Activated CD4-positive, alpha-beta T cell treated with anti-CD3 and anti-CD28 coated beads, Interleukin-2, amount 50 U/mL, for 48 hours (primary cell): ENCODE measurements at places on chromosomes 5 and 9.

GRCh38 chr5:152592416-152592815 lies 187.3 kb upstream of the NMUR2 start:
- no peak for DNase-seq

DNA sequence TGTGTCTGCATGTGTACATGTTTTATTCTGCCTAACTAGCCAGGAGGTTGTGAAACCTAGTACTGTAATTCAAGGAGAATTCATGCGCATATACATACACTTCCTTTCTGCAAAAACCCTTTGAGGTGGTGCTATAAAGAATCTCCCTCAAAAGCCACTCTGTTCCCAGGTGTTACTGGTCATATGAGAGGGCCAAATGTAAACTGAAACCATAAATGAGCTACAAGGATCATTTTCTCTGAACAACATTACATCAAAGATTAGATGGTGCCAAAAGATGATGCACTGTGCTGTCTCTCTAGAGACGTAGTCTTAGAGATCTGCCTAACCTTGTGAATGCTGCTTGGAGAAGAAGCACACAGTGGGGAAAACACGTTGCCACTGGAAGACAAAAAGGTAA lies 15.7 kb downstream of the NREP start:
- no peak for DNase-seq

GRCh38 chr5:129243039-129243438 lies 148.5 kb downstream of the ISOC1 start:
- no peak for DNase-seq

- no peak for DNase-seq
Observed at GRCh38 chr9:108961151-108961550, 27.0 kb downstream of the ABITRAM start.

DNA sequence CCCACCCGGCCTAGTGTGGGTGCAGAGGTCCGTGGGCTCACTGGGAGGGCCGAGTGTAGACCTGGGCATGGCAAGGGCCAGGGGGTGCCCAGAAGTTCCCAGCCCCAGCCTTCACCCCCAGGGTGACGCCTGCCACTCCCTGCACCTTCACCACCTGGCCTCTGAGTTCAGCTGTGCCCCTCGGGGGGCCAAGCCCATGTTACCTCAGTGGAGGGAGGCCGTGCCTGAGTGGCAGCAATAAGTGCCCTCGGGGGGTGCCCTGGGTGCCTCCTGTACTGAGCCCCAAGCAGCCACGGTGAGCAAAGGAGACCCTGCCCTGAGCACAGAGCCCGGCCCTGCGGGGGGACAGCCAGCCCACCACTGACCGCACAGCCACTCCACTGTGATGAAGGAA lies 10.3 kb upstream of the FCN2 start:
- no peak for DNase-seq

- peak; percentile 59 for DNase-seq
Observed at GRCh38 chr5:431001-431710, 11.8 kb upstream of the EXOC3 start.

GRCh38 chr5:65329266-65329665 lies 152.5 kb downstream of the ADAMTS6 start:
- no peak for DNase-seq

- DNase-seq, result no peak
Observed at GRCh38 chr9:33877727-33878489, 60.9 kb downstream of the UBE2R2 start.

DNA sequence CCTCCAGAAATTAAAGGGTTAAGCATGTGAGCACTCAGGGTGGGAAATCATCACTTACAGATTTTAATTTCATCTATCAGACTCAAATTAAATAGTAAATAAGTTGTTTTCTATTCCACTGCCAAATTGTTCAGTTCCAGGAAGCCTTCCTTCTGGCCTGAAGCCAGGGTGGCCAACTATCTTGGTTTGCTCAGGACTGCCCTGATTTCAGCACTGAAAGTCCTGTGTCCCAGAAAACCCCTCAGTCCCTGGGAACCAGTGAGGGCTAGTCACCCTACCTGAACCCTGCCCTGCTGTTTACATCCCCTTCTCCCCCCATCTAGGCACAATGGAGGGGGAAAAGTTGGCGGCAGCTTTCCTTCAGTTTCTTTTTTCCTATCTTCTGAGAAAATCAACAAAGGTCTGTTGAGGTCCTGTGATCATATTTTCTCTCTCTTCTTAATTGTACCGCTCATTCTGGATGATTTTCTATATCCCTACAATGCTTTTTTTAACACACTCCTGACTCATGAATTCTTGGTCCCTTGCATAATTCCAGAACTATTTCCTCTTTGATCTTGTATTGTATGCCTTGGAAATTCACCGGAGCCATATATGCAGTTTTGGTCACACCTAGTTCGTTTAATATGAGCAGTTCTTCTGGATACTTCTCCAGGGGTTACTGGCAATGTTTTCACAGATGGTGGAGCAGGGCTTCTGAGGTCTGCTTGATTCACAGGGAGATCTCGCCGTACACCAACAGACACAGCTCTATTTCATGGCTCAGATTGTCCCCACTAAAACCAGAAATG lies 103.8 kb downstream of the MAP1B start:
- no peak for DNase-seq

DNA sequence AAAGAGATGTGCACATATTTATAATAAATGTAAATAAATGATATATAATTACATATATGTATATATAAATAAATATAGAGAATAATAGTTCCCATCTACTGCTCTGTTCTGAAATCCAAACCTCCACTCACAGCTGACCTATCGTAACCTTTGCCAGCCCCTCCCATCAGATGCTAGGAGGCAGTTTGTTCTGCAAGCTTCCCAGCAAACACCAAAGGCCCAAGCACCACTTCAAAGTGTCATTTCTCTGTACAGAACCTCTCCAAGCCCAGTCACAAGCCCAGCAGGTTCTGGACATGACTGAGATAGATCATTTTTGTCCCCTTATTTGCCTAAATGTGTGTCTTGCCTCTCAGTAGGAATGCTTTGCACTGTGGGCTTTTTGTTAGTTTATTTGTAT lies 62.4 kb downstream of the MFAP3 start:
- no peak for DNase-seq

GRCh38 chr5:172313915-172314314 lies 30.4 kb upstream of the UBTD2 start:
- no peak for DNase-seq

DNA sequence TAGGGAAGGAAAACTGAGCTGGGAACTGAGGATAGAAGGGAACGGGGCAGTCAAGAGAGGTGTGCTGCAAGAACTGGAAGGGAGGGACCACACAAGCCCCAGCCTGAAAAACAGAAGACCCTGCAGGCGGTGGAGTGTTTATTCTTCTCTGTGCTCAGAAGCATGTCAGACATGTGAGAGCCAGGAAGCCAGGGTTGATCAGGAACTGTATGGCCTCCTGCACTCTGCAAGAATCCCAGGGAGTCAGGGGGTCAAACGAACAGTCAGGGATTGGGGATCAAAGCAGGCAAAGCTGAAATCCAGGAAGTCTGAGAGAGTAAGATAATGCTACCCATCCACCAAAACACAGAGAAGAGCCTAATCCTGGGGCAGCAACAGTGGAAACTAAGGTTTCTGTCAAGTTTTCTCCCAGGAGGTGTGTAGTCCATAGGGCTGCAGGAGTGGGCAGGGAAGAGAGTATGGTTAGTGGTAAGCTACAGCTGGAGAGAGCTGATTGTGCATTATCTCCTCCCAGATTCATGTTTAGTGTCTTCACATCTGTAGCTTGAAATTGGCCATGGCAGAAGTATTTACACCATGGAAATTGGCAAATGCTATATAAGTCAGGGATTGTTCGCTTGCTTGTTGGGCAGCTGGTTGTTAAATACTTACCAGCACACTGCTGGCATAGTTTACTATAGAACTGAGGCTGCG lies 115.4 kb upstream of the SLC44A1 start:
- no peak for DNase-seq

DNA sequence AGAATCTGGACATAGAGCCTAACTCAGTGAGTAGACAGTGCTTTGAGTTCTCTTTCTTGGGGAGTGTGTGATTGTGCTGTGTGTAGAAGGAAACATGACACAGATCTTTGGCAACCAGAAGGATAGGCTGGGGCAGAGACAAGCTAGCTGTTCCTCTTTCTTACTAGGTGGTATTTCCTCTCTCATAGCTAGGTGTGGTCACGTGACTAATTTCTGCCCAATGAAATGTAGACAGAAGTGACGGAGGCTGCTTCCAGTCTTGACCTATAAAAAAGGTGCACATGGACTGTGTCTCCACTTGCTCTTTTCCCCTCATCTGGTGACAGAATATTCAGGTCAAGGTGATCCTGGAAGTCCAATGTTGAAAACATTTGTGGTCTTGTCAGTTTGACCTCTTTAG lies 92.5 kb upstream of the NFIB start:
- no peak for DNase-seq

DNA sequence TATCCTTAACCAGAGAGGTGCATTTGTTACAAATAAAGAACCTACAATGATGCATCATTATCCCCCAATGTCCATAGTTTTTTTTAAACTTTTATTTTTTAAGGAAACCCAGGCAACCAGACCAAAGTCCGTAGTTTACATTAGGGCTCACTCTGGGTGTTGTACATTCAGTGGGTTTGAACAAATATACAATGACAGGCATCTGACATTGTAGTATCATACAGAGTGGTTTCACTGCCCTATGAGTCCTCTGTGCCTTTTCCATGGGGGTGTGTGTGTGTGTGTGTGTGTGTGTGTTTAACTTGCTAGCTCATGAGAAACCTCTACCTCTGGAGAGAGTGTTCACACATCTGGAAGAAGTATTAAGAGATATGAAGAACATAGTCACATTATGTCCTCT lies 141.5 kb downstream of the KDM4C start:
- no peak for DNase-seq

DNA sequence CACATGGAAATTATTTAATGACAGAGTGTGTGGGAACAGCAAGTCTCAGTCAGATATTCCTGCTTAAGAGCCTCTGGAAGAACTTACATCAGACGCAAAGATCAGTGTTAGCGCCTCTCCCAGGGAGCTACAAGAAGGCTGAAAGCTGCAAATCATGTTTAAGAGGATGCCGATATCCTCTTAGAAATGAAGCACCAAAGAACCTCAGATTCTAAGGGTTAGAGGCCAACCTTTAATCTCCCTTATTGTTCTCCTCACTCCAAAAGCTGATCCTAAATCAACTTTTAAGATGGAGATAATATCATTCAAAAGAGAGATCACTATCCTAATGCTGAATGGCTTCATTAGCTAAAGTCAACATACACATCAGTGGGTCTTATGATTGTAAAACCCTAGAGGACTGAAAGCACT lies 160.6 kb downstream of the NFIB start:
- no peak for DNase-seq

DNA sequence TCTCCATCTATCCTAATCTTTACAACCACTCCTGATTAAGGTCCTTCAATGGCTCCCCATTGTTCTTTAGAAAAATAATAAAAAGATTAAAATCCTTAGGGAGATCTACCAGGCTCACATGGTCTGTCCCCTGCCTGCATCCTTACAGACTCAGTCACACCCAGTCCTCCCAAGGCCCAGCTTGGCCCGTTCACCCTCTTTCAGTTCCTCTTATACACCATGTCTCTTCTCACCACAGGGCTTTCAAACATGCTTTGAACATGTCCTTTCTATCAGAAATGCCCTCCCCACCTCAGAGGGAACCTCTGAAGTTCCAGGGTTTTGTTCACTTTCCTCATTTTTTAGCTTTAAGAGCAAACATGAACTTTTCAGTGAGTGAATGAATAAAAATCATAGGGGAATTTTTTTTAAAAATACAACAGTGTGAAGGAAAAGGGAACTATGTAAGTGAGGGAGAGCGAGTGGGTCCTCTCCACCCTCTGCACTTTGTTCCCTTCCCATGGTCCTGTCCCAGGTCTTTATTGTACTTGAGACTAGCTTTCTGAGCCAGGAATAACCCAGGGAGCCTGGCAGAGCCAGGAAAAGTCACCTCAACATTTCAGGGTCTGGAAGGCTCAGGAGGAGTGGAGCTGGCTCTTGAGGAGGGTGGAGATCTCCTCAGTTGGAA lies 55.3 kb downstream of the TRPC7 start:
- no peak for DNase-seq

GRCh38 chr5:135450336-135450735 lies 1.8 kb downstream of the TIFAB start:
- DNase-seq, result no peak

- no peak for DNase-seq
Observed at GRCh38 chr5:61267116-61267515, 64.9 kb upstream of the ZSWIM6 start.

- no peak for DNase-seq
Observed at GRCh38 chr9:7346144-7346543, 453.4 kb downstream of the DMAC1 start.

- no peak for DNase-seq
Observed at GRCh38 chr9:38164659-38165221, 95.7 kb upstream of the SHB start.

- DNase-seq, result peak; percentile 18
Observed at GRCh38 chr9:16266648-16267276, 603.7 kb downstream of the BNC2 start.

GRCh38 chr9:22136461-22137096 lies 127.5 kb upstream of the CDKN2B start:
- no peak for DNase-seq
